ENCODE measurements at places on chromosomes 7 and 10. TPM values are rescaled to one million over a fixed set of nuclear protein-coding genes. Genes with fewer than 3 reads are reported as not detected.

- DNase-seq, result no peak
These were observed 50.4 kb upstream of the FHIP2A start for GRCh38 chr10:114771157-114771556.

GRCh38 chr7:43137811-43138210 lies 25.4 kb downstream of the HECW1 start:
- no peak for DNase-seq

DNA sequence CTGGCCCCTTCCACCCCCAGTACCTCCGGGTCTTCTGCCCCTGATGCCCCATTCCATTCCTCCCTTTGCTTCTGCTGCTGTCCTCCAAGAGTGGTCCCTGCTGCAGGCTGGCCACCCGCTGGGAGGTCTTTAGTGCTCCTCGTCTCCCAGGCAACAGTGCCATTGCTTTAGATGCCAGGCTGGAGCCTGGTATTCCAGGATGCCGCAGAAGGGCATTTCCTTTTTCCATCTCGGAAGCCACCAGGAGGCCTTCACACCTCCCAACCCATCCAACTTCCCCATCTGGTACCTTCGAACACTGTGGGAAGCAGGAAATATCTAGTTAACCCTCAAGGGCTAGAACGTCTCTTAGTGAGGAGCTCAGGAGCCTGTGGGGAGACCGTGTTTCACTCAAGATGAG lies 92.9 kb upstream of the DUSP5 start:
- no peak for DNase-seq

DNA sequence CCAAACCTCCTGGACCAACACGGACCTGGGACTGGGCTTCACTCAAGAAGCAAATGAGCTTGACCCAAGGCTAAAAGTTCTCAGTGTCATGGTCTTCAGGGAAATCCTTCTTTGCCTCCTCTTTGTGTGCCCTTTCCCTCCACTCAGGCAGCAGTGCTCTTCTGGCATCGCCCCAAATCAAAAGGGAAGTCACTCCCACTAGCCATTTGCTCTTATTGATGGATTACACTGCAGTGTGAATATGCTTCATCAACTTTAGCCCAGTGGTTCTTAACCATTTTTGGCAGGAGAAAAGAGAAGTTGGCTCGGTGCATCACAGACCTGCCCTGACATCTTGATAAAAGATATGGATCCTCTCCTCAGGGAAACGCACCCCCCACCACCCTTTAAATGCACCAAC lies 19.2 kb upstream of the IKZF1 start:
- no peak for DNase-seq

GRCh38 chr7:128741491-128741890 lies 2.3 kb downstream of the CALU start:
- no peak for DNase-seq

DNA sequence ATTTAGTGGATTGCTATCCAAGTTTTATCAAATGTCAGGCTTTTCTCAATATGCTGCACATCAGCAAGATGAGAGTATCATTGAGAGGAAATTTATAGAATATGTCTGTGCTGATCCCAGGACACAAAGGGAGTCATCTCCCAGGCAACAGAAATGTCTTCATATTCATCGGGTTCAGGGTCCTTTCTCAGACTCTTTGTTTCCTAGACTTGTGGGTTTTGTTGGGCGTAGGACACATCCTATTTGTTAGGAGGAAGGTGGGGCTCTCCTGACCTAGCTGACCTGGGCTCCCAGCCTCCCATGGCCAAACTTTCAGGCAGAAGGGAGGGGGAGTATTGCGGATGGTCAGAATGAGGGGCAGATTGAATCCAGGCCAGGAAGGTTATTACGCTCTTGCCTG lies 22.9 kb upstream of the NPS start:
- DNase-seq, result no peak

DNA sequence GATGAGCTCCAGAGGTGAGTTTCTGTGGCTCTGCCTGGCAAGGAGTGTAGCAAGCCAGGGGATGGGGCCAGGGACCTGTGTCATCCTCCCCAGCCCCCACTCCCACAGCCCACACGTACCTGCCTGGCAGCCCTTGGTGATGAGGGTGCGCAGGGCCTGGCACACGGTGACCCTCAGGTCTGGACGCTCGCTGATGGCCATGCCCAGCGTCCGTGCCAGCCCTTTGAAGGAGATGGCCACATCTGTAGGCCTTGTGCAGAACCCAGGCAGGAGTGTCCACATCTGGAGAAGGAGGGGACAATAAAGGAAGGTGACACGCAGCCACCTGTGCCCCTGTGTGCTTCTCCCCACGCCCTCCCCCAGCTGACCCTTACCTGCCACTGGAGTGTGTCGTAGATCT lies 27.7 kb downstream of the RRP12 start:
- DNase-seq, result no peak

The GNGT1 gene
- 0.06 TPM for total RNA-seq

The CCL24 gene
- total RNA-seq, result not detected

The BAMBI gene
- total RNA-seq, result 2.2 TPM

The CDHR3 gene
- total RNA-seq, result 1.4 TPM

The EN2 gene
- not detected for total RNA-seq

The OR6B1 gene
- not detected for total RNA-seq

The FFAR4 gene
- 0.04 TPM for total RNA-seq

Measured in neural progenitor cell (in vitro differentiated cells).